Mesothelial cell of epicardium (in vitro differentiated cells): ENCODE measurements at places on chromosomes 4 and X. TPM values are rescaled to one million over a fixed set of nuclear protein-coding genes. Genes with fewer than 3 reads are reported as not detected.

Gene NXF3
- total RNA-seq, result not detected in 3 replicates

GRCh38 chr4:113707048-113707447 lies 54.5 kb downstream of the CAMK2D start:
- DNase-seq, result no peak
- H3K36me3 ChIP-seq, result no peaks in the 10 kb centered on the region
- H3K4me1 ChIP-seq, result peaks cover 8% of the 10 kb centered on the region
- H3K27ac ChIP-seq, result no peak overlapping the region
- H3K27me3 ChIP-seq, result no peaks in the 10 kb centered on the region

DNA sequence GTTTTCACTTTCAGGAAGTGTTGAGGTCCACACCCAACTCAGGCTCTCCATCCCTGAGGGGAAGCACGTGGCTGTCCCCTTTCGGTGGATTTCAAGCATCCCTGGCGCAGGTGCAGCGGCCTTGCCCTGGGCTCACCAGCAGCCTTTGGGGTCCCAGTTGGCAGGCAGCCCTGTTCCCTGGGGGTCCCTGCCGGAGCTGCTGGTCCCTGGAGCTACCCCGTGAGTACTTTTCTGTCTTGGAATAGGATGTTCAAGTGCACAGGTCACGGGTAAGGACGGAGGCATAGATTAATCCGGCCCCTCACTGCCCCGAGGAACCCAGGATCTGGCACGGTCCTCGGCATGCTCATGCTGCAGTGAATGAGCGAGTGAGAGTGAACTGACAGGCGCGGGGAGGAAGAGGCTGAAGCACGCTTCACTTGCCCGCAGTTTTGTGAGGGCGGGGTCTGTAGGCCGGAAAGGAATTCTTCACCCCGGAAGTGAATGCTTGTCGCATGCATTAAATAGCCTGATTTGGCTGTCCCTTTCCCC lies 117.2 kb upstream of the FAT1 start:
- H3K27ac ChIP-seq, result no peak overlapping the region
- H3K4me1 ChIP-seq, result peaks cover 24% of the 10 kb centered on the region
- no peak for DNase-seq
- peaks cover 3% of the 10 kb centered on the region for H3K36me3 ChIP-seq
- no peak overlapping the region for H3K4me3 ChIP-seq
- no peaks in the 10 kb centered on the region for H3K27me3 ChIP-seq

Gene GAGE1
- not detected in 3 replicates for total RNA-seq

DNA sequence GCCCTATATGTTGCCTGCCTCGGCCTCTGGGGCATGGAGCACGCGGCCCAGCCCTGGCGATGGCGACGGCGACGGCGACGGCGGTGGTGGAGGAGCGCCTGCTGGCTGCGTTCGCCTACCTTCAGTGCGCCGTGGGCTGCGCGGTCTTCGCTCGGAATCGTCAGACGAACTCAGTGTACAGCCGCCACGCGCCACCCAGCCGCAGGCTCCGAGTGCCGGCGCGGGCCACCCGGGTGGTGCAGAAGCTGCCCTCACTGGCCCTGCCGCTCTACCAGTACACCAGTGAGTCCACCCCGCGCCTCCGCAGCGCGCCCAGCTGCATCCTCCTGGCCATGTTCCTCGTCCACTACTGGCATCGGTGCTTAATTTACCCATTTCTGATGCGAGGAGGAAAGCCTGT lies 83.7 kb upstream of the F9 start:
- H3K27ac ChIP-seq, result no peak overlapping the region
- no peaks in the 10 kb centered on the region for H3K4me1 ChIP-seq
- no peak for DNase-seq
- H3K4me3 ChIP-seq, result no peak overlapping the region
- no peaks in the 10 kb centered on the region for H3K27me3 ChIP-seq

GRCh38 chr4:130760246-130760645 lies 1664.3 kb downstream of the C4orf33 start:
- peaks cover 4% of the 10 kb centered on the region for H3K4me1 ChIP-seq
- H3K27me3 ChIP-seq, result no peaks in the 10 kb centered on the region
- no peak overlapping the region for H3K4me3 ChIP-seq

DNA sequence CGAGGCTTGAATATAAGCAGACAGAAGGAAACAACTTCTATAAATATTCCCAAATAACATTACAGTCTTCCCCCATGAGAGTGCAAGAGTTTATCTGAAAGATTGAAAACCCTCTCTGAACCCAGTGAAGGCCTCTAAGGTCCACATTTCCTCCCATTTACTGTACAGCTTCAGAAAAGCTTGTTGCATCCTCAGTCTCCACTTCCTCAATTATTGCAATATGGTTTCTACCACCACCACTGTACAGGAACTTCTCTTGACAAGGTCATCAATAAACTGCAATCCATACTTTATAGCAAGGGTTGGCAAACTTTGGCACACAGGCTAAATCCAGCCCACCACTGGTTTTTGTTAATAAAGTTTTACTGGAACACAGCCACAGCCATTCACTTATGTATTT lies 239.0 kb downstream of the THOC2 start:
- no peak overlapping the region for H3K4me3 ChIP-seq
- DNase-seq, result no peak
- no peak overlapping the region for H3K27ac ChIP-seq
- H3K4me1 ChIP-seq, result peaks cover 3% of the 10 kb centered on the region
